NCI-H460 (cell line): ENCODE measurements at places on chromosomes 16 and 17. TPM values are rescaled to one million over a fixed set of nuclear protein-coding genes. Genes with fewer than 3 reads are reported as not detected.

The MPO gene
- total RNA-seq, result not detected in 2 replicates

The CXCL16 gene
- 16.2 and 18.0 TPM in 2 replicates for total RNA-seq

The EIF5A gene
- total RNA-seq, result 659 and 733 TPM in 2 replicates

The CCL2 gene
- total RNA-seq, result not detected in 2 replicates

The STUB1 gene
- 69.3 and 83.1 TPM in 2 replicates for total RNA-seq

The CA7 gene
- total RNA-seq, result not detected in 2 replicates

The FOXL1 gene
- total RNA-seq, result 10.8 and 11.3 TPM in 2 replicates

- no peak for DNase-seq
These were observed 6.5 kb upstream of the CCL23 start for GRCh38 chr17:36024106-36024869.

GRCh38 chr17:10742431-10742830, 12.6 kb upstream of the TMEM220 start:
- DNase-seq, result no peak

- peak; percentile 87 for DNase-seq
These were observed 64.2 kb downstream of the PITPNC1 start for GRCh38 chr17:67441052-67441895.

DNA sequence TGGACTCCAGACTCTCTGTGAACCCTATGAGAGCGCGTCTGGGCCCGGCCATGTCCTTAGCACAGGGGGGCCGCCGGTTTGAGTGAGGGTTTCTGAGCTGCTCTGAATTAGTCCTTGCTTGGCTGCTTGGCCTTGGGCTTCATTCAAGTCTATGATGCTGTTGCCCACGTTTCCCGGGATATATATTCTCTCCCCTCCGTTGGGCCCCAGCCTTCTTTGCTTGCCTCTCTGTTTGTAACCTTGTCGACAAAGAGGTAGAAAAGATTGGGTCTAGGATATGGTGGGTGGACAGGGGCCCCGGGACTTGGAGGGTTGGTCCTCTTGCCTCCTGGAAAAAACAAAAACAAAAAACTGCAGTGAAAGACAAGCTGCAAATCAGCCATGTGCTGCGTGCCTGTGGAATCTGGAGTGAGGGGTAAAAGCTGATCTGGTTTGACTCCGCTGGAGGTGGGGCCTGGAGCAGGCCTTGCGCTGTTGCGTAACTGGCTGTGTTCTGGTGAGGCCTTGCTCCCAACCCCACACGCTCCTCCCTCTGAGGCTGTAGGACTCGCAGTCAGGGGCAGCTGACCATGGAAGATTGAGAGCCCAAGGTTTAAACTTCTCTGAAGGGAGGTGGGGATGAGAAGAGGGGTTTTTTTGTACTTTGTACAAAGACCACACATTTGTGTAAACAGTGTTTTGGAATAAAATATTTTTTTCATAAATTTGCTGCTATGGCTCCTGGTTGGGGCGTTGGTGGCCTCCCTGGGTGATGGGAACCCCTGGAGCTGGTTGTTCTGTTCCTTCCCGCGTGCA, 23.1 kb downstream of the STAT5A start:
- no peak for DNase-seq

DNA sequence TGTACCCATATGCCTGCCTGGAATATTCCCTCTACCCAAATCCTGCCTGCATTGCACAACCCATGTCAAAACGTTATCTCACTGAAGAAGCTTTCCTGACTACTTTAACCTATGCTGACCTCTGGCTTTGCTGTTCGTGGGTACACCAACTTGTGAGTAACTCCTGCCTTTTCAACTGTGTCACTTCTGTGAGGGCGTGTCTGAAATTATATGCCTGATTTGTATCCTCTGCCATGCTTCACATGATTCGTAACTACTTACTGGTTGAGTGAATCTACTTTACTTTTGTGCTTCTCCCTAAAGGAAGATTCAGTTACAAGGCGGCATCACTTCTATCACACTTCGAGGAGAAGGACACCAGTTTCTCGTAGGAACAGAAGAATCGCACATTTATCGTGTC, 33.3 kb upstream of the USP43 start:
- DNase-seq, result no peak

GRCh38 chr17:70278844-70279462, 109.6 kb downstream of the KCNJ2 start:
- no peak for DNase-seq

DNA sequence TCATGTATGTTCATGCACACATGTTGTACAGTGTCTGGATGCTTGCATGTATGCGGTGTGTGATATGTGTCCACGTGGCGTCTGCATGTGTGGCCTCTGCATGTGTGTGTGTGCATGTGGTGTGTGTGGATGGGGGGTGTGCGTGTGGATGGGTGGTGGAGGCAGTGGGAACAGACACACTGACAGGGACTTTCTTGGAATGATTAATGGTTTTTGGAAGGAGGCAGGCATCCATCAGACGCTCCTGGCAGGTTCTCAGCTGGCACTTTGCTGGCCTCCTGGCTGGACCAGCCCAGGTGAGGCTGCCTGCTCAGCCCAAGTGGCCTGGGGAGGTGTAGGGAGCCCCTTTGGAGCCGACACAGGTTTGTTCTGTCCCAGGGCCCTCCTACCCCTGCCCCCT, 121.2 kb upstream of the CIBAR2 start:
- DNase-seq, result no peak

- no peak for DNase-seq
These were observed 62.8 kb upstream of the GCSH start for GRCh38 chr16:81158964-81159363.

- DNase-seq, result no peak
These were observed 2.4 kb downstream of the CYGB start for GRCh38 chr17:76534831-76535732.

GRCh38 chr17:61822326-61823285, 40.7 kb downstream of the BRIP1 start:
- DNase-seq, result no peak

DNA sequence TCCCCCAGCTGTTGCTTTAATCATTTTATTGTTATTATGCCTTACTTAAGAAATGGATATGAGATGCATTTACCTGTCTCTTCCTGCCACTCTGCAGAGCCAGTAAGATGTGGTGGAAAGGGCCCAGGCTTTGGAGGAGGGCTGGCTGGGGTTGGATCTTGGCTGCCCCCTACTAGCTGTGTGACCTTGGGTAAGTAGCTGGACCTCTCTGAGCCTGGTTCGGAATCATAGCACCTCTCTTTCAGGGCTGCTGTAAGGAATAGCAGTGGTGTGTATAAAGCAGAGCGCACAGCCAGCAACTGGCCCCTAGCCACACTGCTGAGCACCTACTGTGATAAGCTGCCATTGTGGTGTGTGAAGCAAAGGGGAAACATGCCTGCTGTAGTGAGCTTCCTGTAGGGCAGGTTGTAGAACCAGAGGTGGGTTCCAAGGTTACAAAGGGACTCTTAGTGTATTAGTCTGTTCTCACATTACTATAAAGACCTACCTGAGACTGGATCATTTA, 23.9 kb downstream of the MAPT start:
- DNase-seq, result no peak

GRCh38 chr17:182050-182751, 751 bp upstream of the DOC2B start:
- DNase-seq, result peak; percentile 36

DNA sequence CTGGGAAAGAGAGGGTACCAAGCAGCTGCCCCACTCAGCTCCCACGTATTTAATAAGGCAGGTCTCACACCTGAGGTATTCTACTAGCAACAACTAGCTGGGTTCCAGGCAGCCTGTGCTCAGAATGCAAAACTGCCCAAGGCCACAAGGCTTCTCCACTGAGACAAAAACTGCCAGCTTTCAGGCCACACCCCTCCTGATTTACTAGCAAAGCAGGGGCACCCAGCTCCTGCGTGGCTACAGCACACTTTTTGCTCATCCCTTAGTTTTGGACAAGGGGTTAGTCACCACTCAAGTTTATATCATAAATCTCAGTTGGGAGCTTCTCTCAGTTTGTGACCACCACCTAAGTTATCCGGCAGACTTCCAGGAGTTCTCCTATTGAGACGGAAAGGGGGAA, 494.6 kb downstream of the CDH11 start:
- DNase-seq, result no peak
